ENCODE measurements at places on chromosomes 1 and 21. TPM values are rescaled to one million over a fixed set of nuclear protein-coding genes. Genes with fewer than 3 reads are reported as not detected.

The WDR64 gene
- not detected for total RNA-seq

The FNBP1L gene
- 14.9 TPM for total RNA-seq

DNA sequence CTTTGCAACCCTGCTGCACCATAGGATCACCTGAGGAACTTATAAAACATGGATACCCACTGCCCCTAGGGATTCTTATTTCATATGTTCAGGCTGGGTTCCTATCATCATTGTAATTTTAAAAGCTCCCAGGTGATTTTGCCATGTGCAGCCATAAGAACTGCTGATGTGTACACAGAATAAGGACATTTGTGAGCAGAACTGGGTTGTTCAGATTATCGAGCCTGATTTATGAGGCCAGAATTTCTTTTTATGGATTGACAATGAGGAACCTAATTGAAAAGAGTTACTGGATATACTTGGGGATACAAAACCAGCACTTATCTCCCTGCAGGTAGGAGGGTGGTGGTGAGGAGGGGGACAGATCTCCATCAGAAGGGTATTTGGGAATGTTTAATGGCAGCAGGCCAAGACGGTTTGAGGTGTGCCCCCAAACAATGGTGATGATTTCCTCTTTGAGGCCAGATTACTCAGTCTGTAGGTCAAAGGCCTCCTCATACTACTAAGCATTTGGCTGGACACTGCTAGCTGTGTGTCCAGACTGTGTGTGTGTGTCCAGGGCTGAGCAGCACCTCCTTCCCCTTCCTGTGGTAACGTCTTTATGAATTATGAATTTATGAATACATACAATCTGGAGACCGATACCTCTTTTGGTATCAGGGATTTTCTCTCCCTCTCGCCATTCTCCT, 18.9 kb downstream of the NOS1AP start:
- DNase-seq, result no peak

- no peak for DNase-seq
Measured at GRCh38 chr1:163928651-163929050, 606.9 kb downstream of the NUF2 start.

- DNase-seq, result no peak
Measured at GRCh38 chr1:224679606-224680005, 63.5 kb downstream of the CNIH3 start.

GRCh38 chr1:1847061-1847850, 43.6 kb downstream of the GNB1 start:
- no peak for DNase-seq

Data from myocyte (in vitro differentiated cells).